Prostate gland (tissue), 2 donors: ENCODE measurements at places on chromosomes 3 and 15. TPM values are rescaled to one million over a fixed set of nuclear protein-coding genes. Genes with fewer than 3 reads are reported as not detected.
A peak's percentile ranks its signal among the peaks of the same experiment; 100 is the strongest.

DNA sequence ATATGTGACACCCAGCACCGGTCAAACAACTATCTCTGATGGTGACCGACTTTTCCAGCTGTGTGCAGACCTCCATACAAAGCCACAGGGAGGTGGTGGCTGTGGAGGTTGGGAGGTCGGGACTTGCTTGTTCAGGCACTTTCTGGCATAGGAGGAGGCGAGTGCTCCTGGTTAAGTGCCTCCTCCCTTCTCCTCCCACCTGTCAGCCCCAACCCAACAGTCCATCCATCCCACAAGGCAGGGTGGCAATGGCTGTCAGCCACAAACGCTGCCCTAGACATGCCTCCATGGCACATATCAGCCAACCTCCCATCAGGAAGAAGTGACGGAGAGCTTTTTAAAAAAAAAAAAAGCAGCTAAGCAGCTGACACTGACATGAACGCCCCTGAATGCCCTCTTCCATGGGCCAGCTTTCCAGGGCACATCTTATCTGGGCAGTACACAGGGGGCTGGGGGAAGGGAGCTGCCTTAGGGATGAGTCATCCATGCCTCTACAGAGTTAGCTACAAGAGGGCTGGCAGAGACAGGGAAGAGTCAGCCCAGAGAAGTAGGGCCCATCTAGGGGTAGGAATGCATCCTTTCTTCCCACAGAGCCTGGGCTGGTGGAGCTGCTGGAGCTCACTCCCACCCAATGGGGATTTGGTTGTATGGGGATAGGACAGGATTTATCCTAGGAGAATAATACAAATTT is 41.2 kb downstream of the CCDC12 start:
- no peaks in the 10 kb centered on the region for H3K27me3 ChIP-seq
- H3K4me1 ChIP-seq, result peaks cover 5% of the 10 kb centered on the region
- H3K27ac ChIP-seq, result peak overlapping the region; percentile 25
- H3K4me3 ChIP-seq, result no peak overlapping the region

DNA sequence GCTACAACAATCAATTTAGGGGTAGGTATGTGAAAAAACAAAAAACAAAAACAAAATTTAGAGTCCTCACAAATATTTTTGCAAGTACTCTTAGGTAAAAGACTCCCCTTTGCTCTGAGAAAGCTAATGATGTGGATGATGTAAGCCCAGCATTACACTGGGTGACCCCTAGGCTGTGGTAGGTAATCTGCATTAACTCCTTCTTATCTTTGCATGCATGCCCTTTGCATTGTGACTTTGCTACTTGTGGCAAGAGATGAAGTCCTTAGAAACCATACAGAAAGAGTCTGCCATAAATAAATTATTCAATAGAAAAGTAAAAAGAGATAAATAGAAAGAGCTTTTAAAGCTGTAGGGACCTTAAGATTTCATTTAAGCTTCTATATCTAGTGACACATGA is 159.7 kb upstream of the MBNL1 start:
- H3K27me3 ChIP-seq, result no peaks in the 10 kb centered on the region
- no peaks in the 10 kb centered on the region for H3K4me1 ChIP-seq
- no peak for DNase-seq
- H3K4me3 ChIP-seq, result no peak overlapping the region
- H3K36me3 ChIP-seq, result no peaks in the 10 kb centered on the region
- no peak overlapping the region for H3K27ac ChIP-seq

DNA sequence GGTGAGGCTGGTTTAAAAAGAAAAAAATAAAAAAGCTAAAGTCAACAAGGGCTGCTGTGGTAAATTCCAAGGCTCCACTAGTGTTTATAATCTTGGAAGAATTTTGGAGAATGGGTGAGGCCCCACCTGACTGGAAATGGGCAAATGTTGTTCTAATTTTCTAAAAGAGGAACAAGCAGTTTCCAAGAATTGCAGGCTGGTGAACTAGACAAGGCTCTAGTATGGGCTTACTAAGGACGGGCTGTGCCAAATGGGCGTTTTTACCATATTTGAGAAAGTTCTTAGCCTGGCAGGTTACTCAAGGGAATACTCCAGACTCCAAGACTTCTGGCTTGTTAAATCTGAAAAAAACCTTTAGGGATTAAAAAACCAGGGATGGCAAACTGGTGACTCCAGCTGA is 67.0 kb upstream of the ABHD2 start:
- no peaks in the 10 kb centered on the region for H3K27me3 ChIP-seq
- no peaks in the 10 kb centered on the region for H3K4me1 ChIP-seq
- H3K27ac ChIP-seq, result peak overlapping the region; percentile 63
- H3K4me3 ChIP-seq, result no peak overlapping the region
- H3K36me3 ChIP-seq, result no peaks in the 10 kb centered on the region
- peak; percentile 24 for DNase-seq

MAGEL2 gene
- total RNA-seq, result 0.82 TPM

DNA sequence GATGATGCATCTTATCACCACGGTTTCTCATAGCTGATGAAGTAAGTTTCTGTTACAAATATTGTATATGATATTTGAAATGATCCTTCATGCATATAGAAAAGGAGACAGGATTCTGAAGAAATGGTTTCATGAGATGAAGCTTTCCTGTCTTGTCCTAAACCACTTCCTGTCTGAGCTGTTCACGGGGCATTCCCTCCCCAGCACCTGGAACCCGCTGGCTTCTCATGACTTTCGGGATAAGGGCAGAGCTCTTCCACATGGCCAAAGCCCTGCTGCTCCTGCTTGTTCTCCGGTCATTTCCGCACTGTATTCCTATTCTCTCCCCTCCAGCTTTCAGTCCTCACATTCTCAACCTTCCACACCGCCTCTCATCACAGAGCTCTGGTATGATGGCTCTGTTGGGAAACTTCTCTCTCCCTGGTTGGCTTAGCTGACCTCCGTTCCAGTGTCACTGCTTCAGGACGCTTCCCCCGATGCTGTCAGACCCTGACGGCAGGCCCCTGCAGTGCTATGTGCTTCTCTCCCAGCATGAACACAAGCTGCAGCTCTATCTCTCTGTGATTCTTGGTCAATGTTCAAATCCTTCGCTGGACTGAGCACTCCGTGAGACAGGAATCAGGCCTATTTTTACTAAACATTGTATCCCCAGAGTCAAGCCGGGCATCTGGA is 86.9 kb upstream of the HERC1 start:
- no peak for DNase-seq
- H3K4me1 ChIP-seq, result no peaks in the 10 kb centered on the region
- no peaks in the 10 kb centered on the region for H3K27me3 ChIP-seq
- no peak overlapping the region for H3K4me3 ChIP-seq

- H3K36me3 ChIP-seq, result no peaks in the 10 kb centered on the region
- no peak for DNase-seq
- no peaks in the 10 kb centered on the region for H3K27me3 ChIP-seq
- H3K4me1 ChIP-seq, result peaks cover 4% of the 10 kb centered on the region
Measured at GRCh38 chr3:129001806-129002572, 885 bp downstream of the EFCC1 start.

DNA sequence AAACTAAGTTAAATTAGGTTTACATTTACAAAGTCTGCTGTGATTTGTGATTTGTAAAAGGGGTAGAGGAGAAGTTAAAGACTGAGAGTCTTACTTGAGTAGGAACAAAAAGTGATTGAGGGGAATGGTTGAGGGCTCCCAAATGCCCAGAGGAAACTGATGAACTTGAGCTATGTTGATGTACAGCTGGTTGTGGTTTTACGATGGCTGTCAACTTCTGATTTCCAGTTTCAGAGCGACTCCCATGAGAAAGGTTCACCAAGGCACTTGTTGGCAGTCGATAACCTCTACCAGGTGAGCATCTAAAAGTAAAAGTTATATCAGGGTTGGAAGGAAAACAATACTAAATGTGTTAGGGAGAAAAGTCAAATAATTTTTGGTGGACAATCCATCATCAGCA is 91.0 kb downstream of the XRN1 start:
- no peak overlapping the region for H3K27ac ChIP-seq
- no peaks in the 10 kb centered on the region for H3K27me3 ChIP-seq
- H3K36me3 ChIP-seq, result peaks cover 5% of the 10 kb centered on the region
- H3K4me3 ChIP-seq, result no peak overlapping the region
- H3K4me1 ChIP-seq, result no peaks in the 10 kb centered on the region

- H3K4me3 ChIP-seq, result no peak overlapping the region
- peaks cover 10% of the 10 kb centered on the region for H3K4me1 ChIP-seq
- no peaks in the 10 kb centered on the region for H3K27me3 ChIP-seq
- H3K36me3 ChIP-seq, result peaks cover 16% of the 10 kb centered on the region
Measured at GRCh38 chr3:39101022-39101689, 6.3 kb downstream of the GORASP1 start.

- peak within 1 kb of the TSS; percentile 97 for H3K4me3 ChIP-seq
- H3K27ac ChIP-seq, result peak within 1 kb of the TSS; percentile 98
- H3K27me3 ChIP-seq, result no peaks in the 10 kb centered on the region
- peaks cover 9% of the 10 kb centered on the region for H3K4me1 ChIP-seq
Measured at GRCh38 chr3:101676765-101677435, at the start of gene ZBTB11. ZBTB11 (minus strand) TSS chr3:101677132; CDS start chr3:101676914, 218 bp downstream.

PLA1A gene
- 2.8 TPM for total RNA-seq

GRCh38 chr3:156797368-156797767 is 28.8 kb upstream of the LEKR1 start:
- H3K27ac ChIP-seq, result no peak overlapping the region
- no peaks in the 10 kb centered on the region for H3K27me3 ChIP-seq
- no peak overlapping the region for H3K4me3 ChIP-seq
- no peaks in the 10 kb centered on the region for H3K4me1 ChIP-seq

DNA sequence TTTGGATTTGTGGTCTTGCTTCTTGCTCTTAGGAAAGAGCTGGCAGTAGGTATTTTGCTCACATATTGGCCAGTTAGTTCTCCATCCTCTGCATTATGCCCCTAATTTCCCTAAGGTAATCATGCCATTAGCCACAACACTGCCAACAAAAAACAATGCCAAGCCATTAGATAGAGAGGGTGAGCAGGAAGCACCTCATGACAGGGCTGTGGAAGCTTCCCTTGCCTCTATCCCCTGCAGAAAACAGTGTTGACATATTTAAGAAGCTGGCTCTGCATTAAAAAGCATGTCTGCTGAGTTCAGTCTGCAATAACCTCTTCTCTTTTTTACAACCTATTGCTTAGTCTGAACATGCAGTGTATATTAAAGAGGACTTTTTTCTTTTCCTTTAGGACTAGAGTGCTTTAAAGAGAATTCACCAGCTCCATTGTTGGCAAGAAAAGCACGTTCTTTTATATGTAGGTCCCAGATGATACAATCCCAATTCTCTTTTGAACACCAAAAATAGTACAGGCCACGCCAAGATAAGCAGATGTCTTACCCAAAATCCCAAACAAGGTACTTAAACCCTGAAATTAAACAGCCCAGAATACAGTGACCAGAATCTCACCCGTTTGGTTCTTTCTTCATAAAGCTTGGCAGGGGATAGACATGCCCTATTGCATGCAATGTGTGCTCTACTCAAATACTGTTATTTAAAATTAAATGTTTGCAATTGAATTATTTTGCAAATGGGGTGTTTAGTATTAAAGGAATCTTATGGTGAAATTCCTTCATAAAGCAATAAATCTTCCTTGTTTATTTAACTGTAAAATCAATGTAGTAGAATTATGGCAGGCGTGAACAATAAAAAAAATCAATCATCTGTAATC is 93.7 kb upstream of the UBE3A start:
- DNase-seq, result no peak
- no peaks in the 10 kb centered on the region for H3K36me3 ChIP-seq
- no peak overlapping the region for H3K4me3 ChIP-seq

WNT7A gene
- total RNA-seq, result 0.11 TPM

DNA sequence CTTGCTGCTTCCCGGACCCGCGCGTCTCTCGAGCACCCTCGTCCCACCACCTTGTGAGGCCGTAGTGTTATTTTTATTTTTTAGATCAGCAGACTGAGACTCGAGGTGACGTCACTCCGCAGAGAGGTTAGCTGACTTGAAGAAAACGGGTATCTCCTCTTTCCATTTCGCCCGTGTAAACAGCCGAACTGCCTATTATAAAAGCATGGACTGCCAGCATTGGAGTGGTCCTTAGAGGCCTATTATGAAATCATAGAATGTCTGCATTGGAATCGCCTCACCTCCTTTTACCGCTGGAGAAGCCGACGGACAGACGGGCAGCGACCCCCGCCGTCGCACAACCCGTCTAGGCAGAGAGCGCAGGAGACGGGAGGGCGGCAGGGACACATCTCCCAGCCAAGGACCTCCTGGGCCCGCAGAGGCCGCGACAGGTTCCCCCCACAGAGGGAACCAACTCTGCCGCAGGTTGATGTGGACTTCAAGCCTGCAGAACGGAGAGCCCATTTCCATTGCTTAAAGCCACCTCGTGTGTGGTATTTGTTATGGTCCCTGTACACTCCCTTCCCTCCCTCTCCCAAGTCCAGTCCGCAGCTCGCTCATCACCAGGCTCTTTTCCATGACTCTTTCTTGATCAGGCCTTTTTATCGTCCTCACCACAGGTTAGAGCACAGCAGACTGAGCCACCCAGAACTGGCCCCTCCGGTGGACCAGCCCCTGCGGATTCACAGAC is 540 bp upstream of the PPP1R2 start:
- H3K27me3 ChIP-seq, result no peaks in the 10 kb centered on the region
- no peaks in the 10 kb centered on the region for H3K36me3 ChIP-seq
- no peak for DNase-seq
- peak overlapping the region; percentile 86 for H3K27ac ChIP-seq
- H3K4me1 ChIP-seq, result peaks cover 6% of the 10 kb centered on the region
- H3K4me3 ChIP-seq, result peak overlapping the region; percentile 54

SERPINI1 gene
- 2.3 TPM for total RNA-seq

DNA sequence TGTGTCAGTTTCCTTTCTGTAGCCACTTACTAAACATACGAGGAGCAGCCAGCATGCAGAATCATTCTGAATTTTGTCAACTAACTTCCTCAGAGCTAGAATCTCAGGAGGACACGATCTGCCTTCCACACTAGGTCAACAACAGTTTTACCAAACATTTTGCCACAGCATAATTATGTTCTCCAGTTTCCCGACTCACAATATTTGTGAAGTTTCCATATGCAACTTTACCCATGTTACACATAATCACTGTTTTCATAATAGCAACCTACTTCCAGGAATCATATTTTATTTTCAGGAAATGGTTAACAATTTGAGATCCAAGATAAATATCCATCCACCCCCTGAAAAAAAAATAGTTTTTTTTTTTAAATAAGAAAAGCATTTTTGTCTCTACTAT is 595.0 kb downstream of the PYDC2 start:
- no peak overlapping the region for H3K27ac ChIP-seq
- H3K27me3 ChIP-seq, result no peaks in the 10 kb centered on the region
- H3K36me3 ChIP-seq, result no peaks in the 10 kb centered on the region
- no peak overlapping the region for H3K4me3 ChIP-seq
- DNase-seq, result no peak

GRCh38 chr3:60176614-60177013 is 1074.6 kb downstream of the FHIT start:
- H3K4me3 ChIP-seq, result no peak overlapping the region
- H3K36me3 ChIP-seq, result no peaks in the 10 kb centered on the region
- DNase-seq, result no peak
- H3K27me3 ChIP-seq, result no peaks in the 10 kb centered on the region

DNA sequence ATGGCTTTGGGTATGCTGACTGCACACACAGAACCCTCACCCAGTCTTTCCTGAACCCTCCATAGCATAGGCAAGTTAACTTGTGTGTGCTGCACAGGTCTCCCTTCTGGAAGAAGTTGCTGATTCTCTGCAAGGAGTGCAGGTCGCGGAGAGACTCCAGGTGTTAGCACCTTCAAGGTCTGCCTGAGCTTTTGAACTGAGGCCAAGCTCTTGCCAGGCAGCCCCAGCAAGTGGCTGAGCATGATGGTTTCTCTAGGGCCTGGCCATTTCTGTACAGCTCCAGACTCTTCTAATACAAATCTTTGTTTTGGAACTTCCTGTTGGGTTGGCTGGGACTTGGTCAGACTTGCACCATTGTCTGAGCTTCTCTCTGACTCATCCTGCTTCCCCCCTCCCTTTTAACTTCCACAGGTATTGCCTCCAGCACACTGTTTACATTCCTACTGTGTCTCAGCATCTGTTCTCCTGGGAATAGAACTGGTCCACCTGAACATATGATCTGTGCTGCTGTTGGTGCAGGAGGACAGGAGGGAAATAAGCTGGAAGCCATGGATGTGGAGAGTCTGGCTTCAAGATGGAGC is 53.3 kb downstream of the KY start:
- DNase-seq, result no peak
- no peaks in the 10 kb centered on the region for H3K27me3 ChIP-seq
- H3K4me3 ChIP-seq, result no peak overlapping the region
- no peaks in the 10 kb centered on the region for H3K36me3 ChIP-seq
- no peaks in the 10 kb centered on the region for H3K4me1 ChIP-seq
